ENCODE measurements at places on chromosomes 6 and 20.

DNA sequence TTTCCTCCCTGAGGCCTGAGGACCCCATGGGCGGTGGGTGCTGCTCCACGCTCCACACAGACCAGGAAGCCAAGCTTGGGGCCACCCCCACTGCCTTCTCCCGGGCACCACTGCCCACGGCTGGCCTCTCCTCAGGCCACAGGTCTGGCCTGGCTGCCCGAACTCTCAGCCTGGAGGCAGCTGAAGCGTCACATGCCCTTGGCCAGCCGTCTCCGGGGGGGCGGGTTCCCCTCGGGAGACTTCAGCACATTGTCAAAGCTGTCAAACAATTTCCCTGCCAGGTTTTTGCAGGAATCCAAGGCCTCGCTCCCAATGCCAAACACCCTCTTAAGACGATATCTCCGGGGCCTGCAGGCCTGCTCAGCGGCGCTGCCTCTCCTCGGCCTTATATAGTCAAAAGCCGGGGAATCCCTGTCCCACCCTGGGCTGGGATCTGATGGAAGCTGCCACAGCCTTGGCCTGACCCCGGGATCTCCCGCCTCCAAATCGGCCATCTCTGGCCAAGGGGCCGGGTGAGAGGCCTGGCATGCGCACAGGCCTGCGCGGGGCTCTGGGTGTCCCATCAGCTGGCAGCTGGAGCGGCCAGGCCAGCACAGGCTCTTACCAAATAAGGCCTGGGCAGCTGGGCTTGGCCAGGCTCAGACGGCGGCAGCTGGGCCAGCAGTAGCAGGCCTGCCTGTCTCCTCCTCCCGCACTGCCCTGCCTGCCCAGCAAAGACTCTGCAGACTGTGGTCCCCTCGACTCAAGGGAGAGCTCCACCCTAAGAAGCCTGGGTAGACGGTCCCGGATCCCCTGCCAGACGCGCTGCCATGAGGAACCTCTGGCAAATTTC is 49.7 kb downstream of the RBM38 start:
- DNase-seq, result no peak

GRCh38 chr20:56986931-56987720 is 279.3 kb downstream of the BMP7 start:
- DNase-seq, result no peak

DNA sequence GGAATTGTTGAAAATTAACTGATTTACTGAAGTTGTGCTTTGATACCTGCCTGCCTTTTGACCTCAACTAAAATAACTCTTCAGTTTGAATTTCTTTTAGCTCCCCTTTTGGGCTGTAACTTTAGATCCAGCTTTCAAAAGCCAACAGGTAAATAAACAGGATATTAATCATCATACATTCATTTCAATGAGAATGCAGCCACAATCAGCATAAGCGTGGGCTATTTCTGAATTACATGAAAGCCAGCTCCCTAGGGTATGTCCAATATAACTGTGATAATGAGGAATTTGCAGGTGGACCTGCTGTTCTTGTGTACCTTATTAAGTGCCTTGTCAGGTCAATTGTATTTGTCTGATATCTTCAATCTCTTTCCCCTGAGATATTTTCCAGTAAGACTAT is 830.6 kb downstream of the KIF16B start:
- no peak for DNase-seq

DNA sequence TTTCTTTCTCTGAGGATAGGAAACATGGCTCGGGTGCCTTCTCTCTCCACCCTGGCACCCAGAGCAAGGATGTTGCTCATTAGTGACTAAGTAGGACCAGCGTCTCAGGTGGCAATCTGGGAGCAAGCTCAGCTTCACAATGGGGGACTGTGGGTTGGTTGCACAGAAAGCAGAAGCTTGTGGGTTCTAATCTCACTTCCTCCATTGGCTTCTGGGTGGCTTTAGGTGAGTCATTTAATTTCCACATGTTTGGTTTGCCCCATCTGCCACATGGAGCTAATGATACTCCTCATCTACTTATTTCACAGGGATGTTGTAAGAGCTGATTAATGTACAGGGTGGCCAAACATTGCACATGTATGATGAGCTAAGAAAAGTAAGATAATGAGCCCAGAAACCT is 54.8 kb upstream of the AKIRIN2 start:
- DNase-seq, result peak; percentile 46

DNA sequence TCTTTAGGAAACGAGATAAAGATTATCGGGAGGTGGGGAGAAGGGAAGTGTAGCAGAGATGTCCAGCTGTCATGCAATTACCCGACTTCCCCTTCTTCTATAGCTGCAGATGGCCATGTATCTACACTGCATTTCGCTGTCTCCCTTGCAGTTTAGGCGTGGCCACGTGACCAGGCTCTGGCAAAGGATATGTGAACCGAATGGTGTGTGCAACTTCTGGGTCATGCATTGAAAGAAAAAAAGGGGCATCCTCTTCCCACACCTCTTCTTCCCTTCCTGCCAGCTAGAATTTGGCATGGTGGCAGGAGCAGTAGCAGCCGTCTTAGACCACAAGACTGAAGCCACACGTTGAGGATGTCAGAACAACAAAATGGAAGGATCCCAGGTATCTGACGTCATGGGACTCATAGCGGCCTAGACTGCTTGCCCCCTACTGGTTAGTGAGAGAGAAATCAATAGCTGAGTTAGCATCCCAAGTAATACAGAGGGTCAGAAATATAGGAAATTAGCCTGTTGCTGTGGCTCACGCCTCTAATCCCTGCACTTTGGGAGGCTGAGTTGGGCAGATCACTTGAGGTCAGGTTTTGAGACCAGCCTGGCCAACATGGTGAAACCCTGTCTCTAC is 32.8 kb downstream of the TCF15 start:
- DNase-seq, result no peak

- DNase-seq, result no peak
Measured at GRCh38 chr6:39327507-39327906, 5.0 kb upstream of the KCNK16 start.

- DNase-seq, result no peak
Measured at GRCh38 chr6:5814116-5814515, 192.6 kb downstream of the NRN1 start.

GRCh38 chr6:87918461-87918941 is 129.1 kb upstream of the SPACA1 start:
- DNase-seq, result no peak

- no peak for DNase-seq
Measured at GRCh38 chr6:149951626-149952025, 9.8 kb downstream of the ULBP2 start.

DNA sequence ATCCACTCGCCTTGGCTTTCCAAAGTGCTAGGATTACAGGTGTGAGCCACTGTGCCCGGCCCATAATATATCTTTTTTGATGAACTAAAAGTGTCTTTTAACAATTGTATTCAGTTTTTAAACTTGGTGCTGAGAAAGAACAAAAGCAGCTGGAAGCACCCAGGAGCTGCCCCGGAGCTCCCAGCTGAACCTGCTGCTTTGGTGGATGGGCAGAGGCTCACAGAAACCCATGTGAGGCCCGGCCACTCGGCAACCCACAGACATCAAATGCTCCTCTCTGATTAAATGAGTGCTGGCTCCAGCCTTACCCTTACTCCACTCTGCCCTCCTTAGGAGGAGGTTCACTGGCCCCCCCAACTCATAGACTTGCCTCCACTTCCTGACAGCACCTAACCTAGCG is 59.4 kb upstream of the FRMD1 start:
- no peak for DNase-seq

GRCh38 chr20:47974234-47974878 is 189.1 kb upstream of the SULF2 start:
- DNase-seq, result no peak

DNA sequence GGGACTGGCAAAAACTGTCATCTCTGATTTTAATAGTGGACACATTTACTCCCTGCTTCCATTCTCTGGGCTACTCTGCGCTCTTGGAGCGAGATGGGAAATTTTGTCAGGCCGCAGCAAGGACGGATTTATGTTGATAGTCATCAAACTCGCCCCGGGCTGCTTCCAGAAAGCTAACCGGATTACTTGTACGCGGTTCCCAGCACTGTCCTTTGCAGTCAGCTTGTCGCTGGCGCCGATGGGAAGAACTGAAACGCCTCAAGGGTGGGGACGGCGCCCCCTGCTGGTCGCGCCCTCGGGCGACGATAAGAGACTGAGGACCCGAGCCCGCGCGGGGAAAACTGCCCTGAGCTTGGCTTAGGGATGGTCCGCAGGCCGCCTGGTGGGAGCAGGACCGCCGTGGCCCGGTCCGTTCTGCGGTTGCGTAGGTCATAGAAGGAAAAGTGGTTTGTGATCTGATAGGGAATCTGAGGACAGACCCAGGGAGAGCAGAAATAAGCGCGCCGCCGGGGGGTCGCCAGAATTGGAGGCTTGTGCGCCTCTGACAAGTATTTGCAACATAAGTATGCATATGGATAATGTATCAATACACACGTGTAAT is 984 bp upstream of the ABT1 start:
- DNase-seq, result peak; percentile 92

- no peak for DNase-seq
Measured at GRCh38 chr6:144315226-144315980, 30.3 kb downstream of the UTRN start.

GRCh38 chr6:104418125-104418524 is 441.6 kb downstream of the HACE1 start:
- no peak for DNase-seq

- no peak for DNase-seq
Measured at GRCh38 chr20:53346335-53346648, 247.3 kb downstream of the ZNF217 start.

GRCh38 chr6:75460681-75461080 is 32.9 kb downstream of the FILIP1 start:
- no peak for DNase-seq

- DNase-seq, result no peak
Measured at GRCh38 chr6:131868836-131869235, 61.0 kb downstream of the ENPP1 start.

DNA sequence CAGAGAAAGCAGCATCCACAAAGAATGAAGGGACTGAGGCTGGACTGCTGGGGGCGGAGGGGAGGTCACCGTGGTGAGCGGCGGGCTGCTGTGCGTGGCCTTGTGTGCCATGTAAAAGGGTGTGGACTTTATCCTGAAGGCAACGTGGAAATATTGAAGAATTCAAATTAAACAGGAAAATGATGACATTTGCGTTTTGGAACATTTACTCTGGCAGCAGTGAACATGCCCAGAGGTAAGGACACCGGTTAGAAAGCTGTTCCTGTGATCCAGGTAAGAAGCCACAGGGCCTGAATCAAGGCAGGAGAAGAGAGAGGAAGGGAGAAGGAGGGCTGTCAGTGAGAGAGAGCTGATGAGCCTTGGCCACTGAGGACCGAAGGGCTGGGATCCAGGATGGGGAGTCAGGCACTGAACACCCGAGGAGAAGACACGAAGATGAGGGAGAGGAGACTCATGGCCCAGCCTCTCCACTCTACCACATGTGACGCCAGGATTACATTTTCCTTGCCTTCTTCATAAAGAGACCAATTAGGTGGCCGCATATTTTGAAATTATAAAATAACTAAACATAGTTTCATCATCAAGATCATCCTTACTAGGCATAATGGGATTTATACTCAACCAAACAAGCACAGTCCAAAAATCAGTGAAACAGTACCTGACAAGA is 58.4 kb downstream of the TRAM2 start:
- DNase-seq, result no peak

Data from stimulated activated CD4-positive, alpha-beta T cell treated with anti-CD3 and anti-CD28 coated beads, Interleukin-2, amount 100 ng/mL, for 24 hours (primary cell).